Breast epithelium (tissue), 4 donors: ENCODE measurements at places on chromosomes 2 and 18. TPM values are rescaled to one million over a fixed set of nuclear protein-coding genes. Genes with fewer than 3 reads are reported as not detected.

- DNase-seq: no peak
- H3K4me3 ChIP-seq: no peak overlapping the region
- no peak overlapping the region for H3K27ac ChIP-seq
- no peaks in the 10 kb centered on the region for H3K27me3 ChIP-seq
- H3K4me1 ChIP-seq: no peaks in the 10 kb centered on the region
- H3K36me3 ChIP-seq: no peaks in the 10 kb centered on the region
Measured at GRCh38 chr18:22183698-22184170, 14.3 kb downstream of the GATA6 start.

GRCh38 chr18:23399067-23399466, 54.0 kb upstream of the RIOK3 start:
- no peak overlapping the region for H3K4me3 ChIP-seq
- no peaks in the 10 kb centered on the region for H3K36me3 ChIP-seq
- H3K4me1 ChIP-seq: no peaks in the 10 kb centered on the region
- no peak for DNase-seq

GRCh38 chr18:80171054-80171872, 62.2 kb downstream of the ADNP2 start:
- no peak for DNase-seq
- H3K36me3 ChIP-seq: no peaks in the 10 kb centered on the region
- H3K27ac ChIP-seq: no peak overlapping the region
- peak overlapping the region; percentile 54 for H3K4me3 ChIP-seq

DNA sequence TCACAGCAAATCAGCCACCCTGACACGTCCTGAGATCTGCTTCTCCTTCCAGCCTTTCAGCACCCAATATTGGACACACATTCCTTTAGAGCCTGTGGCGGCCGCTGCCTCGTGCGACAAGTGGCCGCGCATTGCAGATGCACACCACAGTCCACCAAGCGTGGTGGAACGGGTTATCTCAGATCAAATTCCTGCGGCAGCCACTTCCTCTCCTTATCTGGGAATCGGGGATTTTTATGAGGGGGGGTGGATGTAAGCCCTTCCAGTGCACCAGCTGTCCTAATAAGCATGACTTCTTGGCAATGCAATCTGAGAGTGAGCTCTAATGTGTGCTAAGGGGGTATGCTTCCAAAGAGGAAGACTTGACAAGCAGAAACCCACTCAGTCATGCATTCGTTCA, 18.3 kb upstream of the BMP10 start:
- H3K27ac ChIP-seq: no peak overlapping the region
- no peak overlapping the region for H3K4me3 ChIP-seq
- no peaks in the 10 kb centered on the region for H3K27me3 ChIP-seq
- no peak for DNase-seq
- no peaks in the 10 kb centered on the region for H3K4me1 ChIP-seq

TANC1 gene
- total RNA-seq: 62.3 TPM

HOXD10 gene
- total RNA-seq: 5.2 TPM

GREB1 gene
- 83.6 TPM for total RNA-seq

CYP1B1 gene
- total RNA-seq: 39.0 TPM

DUSP19 gene
- total RNA-seq: 1.9 TPM

SMAD4 gene
- 96.2 TPM for total RNA-seq

ANKAR gene
- total RNA-seq: 11.5 TPM

ABHD3 gene
- 13.1 TPM for total RNA-seq
